ENCODE measurements at places on chromosomes 3 and 15. TPM values are rescaled to one million over a fixed set of nuclear protein-coding genes. Genes with fewer than 3 reads are reported as not detected.

DNA sequence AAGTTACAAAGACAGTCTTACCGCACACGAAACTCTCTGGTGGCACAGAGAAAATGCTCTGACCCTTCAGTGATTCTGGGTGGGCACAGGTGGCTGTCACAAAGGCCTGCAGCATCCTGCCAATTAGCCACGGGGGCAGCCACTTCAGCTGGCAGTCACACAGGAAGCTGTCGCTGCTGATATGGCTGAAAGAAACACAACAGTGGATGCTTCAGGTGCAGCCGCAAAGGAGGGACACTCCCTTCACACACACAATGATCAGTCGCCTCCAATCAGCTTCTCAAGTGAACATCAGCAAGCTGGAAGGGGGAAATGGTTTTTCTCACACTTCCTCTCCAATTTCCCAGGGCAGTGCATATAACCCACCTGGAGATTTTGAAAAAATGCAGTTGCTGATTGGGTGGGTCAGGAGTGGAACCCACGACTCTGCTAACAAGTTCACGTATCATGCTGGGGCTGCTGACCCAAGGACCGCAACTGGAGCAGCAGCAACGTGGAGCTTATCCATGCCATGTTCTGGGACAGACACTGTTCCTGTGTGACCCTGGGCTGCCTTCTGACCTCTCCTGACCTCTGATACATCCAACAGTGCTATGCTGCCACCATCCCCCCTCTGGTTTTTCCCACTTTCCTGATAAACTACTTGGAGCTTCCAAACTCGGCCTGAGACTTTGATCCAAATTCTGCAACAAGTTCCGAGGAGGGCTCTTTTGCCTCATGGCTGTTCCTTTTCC is 106.6 kb downstream of the LRIG1 start:
- no peak for DNase-seq

- no peak for DNase-seq
Measured at GRCh38 chr3:40753951-40754350, 229.2 kb downstream of the ZNF621 start.

GRCh38 chr3:194951931-194952582 is 266.4 kb downstream of the FAM43A start:
- no peak for DNase-seq

LTK gene
- not detected for total RNA-seq

TRMT10C gene
- total RNA-seq: 23.9 TPM

SATB1 gene
- 3.3 TPM for total RNA-seq

KCNH8 gene
- total RNA-seq: under 0.01 TPM

- no peak for DNase-seq
Measured at GRCh38 chr3:49831341-49831740, 17.6 kb upstream of the UBA7 start.

- DNase-seq: no peak
Measured at GRCh38 chr3:63352008-63352279, 73.8 kb downstream of the SYNPR start.

DNA sequence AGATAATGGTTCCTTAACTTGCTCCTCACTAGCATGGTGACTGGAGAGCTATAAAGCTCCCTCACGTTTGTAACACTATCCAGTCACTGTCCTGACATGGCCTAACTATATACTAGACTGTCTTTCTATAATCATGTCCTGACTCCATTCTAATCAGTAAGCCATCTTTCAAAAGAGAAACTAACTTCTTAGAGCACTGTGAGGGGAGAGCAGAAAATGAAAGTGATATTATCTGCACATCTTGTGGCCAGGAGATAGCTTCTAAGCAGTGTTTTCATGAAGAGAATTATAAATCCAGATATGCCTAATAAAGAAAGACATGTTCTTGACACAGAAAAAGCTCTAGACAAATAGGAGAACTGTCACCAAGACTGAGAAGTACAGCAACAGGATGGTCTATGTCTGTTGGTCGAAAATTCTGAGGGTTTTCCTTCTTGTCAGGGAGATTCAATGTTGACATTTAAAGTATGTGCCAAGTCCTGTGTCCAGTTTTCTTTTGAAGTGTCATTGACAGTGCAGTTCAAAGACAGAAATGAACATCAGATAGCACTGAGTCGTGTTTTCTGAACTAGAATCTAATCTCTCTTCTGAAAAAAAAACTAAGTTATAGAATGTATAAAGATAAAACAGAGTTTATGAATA is 230.6 kb upstream of the PEX5L start:
- no peak for DNase-seq

DNA sequence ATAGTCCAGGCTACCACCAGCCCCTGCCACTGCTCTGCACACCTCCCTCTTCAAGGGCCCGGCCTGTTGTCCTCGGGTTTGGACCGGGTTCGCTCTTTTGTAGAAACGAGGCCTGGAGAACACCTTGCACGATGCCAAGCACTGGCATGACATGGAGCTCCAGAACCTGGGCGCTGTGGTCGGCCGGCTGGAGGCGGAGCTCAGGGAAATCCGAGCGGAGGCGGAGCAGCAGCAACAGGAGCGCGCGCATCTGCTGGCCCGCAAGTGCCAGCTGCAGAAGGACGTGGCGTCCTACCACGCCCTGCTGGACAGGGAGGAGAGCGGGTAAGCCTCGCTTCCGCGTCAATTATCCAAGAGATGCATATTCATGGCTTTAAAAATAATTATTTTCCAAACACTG is 72.4 kb downstream of the BFSP2 start:
- DNase-seq: no peak

SKOR1 gene
- under 0.01 TPM for total RNA-seq

DNA sequence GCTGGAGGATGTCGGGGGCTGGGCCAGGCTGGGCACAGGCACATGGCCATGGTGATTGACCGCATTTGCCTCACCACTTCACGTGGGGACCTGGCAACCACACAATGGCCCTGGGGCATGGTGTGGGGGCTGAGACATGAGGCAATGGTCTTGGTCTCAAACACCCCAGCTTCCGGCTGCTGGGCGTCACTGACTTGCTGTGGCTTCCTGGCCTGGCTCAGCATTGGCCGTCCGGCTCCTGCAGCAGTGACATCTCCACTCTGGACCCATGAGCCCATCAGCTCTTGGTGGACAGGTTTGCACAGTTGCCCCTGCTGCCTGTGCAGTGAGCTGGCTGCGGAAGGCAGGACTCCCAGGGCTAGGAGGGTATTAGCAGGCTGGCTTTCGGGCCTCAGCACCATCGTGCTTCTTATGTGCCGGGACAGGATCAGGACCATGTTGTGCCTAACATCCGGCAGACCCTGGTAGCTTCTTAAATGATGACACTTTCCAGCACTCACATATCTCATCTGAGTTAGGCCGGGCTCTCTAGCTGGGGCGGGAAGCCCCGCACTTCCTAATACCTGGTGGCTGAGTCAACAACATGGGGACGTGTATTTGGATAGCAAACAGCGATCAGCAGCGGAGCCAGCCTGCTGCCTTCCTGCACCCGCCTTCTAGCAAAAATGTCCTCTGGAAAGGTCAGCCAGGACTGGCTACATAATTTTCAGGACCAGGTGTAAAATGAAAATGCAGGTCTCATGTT is 34.1 kb downstream of the ZNF710 start:
- peak; percentile 84 for DNase-seq

- DNase-seq: no peak
Measured at GRCh38 chr3:61872077-61872706, 310.8 kb downstream of the PTPRG start.

DNA sequence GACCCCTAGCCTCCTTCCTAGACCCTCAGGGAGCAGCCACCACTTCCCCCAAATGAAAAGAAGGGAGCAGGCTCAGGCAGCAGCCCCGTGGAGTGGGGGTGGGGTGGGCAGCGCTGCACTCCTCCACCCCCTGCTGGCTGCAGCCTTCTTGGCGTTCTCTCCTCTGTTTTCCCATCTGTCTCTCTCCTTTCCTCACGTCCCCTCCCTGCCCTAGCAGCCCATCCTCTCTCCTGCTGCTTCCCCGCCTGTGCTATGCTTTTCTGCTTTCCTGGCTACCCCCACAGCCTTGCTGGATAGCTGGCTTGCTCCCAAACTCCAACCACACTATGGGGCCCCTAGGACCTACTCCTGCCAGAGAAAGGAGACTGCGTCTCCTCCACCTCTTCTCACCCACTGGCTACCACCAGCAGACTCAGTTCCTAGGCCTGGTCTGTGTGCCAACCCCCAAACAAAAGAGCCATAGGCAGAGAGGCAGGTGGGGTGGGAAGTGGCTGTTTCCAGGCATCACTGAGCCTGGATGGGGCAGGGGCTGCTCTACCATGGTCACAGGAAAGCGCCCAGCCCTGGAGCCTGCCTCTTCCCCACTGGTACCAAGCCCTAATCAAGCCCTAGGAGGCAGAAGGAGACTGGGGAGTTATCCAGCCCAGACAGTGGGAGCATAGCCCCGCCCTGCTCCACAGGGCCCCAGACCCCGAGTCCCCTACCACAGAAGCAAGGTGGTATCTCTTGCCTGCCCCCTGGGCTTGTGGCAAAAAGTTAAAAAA is 3.4 kb upstream of the DISP2 start:
- DNase-seq: no peak

CCR9 gene
- not detected for total RNA-seq

SLC2A2 gene
- total RNA-seq: not detected

All from dermis microvascular lymphatic vessel endothelial cell (primary cell).